ENCODE measurements at places on chromosomes 4 and X.

DNA sequence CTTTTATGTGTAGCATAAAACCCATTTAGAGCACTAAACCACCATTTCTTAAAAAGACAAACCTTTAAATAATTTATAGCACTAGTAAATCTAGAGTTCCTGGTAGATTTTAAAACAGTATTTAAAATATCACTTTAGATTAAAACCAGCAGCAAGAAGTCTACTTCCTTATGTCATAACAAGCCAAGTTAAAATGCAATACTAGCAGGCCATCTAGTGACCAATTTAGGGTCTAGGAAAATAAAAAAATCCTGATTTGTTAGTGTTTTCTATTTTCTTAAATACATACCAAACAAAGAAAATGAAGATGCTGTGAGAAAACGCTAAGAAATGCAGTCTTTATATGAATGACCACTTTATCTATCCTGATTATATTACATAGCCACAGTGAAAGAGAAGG lies 53.9 kb downstream of the PAPSS1 start:
- no peak for DNase-seq

DNA sequence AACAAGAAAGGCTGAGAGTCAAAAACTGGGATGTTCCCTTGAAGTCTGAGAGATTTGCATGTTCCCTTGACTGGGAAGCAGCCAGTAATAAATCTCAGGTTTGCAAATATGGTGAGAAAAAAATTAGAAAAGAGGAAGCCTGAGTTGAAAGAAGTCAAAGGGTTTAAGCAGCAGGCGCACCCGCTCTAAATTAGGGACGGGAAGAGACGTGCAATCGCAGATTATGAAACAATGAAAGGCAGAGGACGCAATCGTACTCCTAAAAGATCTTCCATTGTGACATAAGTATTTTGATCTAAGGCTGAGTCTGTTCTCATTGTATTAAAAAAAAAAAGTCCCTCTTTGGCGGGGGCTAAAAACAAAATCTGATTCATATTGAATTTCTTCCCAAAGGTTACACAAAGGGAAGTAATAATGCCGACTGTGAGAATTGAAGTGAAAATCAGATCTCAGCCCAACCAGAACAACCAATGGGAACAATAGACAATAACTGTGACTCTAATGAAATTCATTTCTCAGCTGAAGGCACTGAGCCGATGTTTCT lies 28.2 kb downstream of the SAT1 start:
- DNase-seq: peak; percentile 51

DNA sequence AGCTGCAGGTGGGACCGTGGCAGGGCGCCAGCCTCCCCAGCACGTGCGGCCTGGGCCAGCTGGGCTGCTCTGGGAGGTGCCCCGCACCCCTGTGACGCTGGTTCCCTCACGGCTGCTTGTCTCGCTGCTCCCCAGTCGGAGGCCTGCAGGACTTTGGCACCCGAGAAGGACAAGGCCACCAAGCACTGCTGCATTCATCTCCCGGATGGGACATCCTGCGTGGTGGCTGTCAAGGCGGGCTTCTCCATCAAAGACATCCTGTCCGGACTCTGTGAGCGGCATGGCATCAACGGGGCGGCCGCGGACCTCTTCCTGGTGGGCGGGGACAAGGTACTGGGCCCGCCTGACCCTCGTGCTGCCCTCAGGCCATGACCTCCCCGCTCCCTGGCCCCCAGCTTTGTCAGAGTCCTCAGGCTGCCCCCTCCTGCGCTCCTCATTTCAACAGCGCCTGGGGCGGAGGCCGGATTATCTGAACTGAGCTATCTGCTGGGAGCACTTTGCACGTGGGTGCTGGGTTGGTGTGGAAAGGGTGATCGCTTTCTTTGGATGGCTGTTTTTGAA lies 19.4 kb upstream of the HGFAC start:
- DNase-seq: no peak

DNA sequence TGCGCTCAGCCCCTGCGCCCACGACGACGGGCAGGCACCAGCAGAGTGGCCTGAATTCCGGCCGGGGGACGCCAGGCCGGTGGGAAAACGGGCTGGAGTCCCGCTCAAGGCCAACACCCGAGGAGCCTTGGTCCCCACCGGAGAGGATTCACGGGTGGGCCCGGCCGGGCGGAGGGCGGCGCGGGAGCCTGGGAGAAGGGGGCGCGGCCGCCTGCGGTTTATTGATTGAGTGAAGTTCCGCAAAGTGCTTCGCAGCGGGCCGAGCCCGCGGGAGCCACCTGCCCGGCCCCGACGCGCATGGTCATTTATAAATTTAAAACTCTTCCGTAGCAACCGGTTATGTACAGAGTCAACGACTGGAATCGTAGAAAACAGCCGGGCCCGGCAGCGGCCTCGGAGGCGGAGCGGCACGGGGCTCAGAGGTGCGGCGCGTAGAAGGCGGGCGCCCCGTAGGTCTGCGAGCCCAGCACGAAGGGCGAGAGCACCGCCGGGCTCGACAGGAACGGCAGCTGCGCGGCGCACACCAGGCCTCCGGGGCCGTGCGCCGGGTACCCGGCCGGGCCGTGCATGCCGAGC lies 3.6 kb downstream of the NKX1-1 start:
- DNase-seq: no peak

DNA sequence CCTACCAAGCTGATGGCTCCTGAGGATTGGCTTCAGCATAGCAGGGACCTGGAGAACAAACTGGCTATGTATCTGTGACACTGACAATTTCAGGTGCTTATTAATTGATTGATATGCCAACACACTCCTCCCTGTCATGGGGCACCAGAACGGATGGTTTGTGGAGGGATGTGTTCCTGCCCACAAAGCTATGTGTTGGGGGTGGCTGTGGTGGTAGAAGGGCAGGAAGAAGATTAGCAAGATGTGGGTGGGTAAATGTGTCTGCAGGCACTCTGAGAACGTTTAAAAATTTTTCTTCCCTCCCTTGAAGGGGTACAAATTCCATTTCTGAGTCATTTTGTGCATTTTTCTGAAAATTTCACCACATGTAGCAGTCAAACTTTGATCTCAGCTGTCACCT lies 55.0 kb upstream of the SCML1 start:
- no peak for DNase-seq

DNA sequence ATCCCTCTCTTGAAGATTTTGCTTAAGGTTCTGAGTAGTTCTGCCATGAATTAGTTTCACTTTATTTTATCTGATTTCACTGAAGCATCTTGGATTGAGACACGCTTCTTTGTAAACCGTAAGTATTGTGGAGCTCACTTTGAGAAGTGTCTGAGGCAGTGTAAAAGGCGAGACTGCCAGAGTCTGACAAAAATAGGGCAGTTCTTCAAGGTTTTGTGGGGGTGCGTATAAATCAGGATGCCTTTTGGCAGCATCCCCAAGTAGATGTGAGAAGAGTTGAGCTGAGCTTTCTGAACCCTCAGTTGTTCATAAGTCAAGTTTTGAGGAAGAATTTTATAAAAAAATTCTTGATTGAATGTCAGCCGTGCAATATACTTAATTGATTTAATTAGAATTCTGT lies 76.3 kb downstream of the RBPJ start:
- DNase-seq: no peak

DNA sequence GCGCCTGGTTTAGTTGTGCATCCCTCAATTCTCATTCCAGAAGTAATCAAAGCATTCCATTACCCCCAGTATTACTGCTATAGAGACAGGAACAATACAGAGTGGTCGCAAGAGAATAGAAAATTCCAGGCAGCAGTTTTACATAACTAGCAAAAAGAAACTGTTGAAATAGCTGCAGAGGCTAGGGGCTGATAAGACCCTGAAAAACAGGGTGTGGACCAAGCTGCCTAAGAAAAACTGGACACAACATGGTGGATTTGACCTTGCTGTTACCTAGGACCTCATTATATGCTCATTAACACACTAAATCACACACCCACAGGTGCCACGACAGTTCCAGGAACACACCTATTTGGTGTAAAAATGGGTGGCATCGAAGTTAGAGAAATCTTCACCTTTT lies 15.4 kb downstream of the EPGN start:
- no peak for DNase-seq

DNA sequence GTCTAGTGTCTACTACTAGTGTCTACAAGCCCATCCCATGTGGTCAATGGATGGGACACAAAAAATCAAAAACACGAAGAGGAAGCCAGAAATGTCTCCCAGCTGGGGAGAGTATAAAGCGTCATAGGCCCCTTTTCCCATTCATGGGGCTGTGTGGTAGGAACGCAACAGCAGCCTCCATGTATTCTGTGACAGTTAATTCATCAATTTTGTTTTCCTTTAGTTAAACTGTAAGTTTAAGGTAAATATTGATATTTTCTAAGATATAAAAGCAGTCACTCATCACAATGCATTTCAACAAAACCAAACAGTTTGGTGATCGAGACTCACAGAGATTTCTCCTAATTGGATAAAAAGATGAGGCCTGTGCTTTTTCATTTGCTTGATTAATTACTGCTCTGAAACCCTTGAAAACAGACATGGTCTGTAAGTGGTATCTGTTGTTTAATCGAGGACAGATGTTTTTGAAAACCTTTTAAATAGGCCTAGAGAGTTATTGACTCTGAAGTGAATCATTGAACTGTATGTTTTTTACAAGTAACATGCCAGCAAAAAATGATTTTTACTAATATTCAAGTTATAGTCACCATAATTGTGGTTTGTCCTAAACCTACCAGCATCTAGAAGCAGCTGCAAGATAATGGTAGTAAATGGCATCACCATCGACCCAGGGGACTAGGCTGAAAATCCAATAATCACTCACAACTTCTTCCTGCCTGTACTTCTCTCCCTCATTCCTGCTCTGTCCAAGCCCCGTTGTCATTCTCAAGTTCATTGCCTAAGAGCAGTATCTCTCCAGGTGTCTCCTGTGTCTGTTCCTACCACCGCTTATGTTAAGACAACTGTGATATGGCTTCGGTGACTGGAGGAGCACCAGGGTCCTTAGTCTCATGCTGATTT lies 87.7 kb upstream of the SHISA3 start:
- no peak for DNase-seq

DNA sequence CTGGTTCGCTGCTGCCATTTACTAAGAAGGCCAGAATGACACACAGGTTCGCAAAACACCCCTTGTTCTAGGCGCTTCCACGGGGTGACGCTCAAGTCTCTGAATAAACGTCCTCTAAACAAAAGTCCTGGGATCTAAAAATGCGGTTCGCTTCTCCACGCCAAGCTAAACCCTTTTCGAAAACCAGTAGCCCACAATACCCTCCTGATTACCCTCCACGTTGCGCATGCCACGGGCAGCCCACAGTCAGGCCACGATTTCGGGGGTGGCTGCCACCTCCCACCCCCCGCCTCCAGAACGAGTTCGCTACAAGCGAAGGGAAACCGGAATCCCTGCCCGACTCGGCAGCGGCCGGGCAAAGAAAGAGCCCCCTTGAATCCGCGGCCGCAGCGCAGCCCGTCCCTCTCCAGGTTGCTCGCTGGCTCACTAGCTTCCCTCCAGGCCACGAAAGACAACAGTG lies 423 bp downstream of the RPL39 start:
- peak; percentile 35 for DNase-seq

DNA sequence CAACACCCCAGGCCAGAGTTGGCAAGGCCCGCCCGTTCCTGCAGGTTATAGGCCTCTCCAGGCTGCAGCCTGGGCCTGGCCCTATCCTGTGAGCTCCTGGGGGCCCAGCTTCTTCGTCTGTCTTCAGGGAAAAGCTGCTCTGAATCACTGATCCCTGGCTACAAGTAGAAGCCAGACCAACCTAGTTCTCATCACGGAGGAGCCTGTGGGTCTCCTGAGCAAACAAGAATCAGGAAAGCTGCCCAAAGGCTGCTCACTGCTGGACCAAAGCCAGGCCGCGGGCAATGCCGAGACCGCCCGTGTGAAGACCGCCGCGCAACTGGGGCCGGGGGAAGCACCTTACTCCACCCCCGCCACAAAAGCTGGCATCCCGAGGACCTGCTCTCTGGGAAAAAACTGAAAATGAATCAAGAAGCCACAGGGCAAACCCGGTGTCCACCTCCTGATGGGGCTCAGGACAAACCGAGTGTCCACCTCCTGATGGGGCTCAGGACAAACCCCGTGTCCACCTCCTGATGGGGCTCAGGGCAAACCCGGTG lies 12.8 kb downstream of the CTBP1 start:
- no peak for DNase-seq

DNA sequence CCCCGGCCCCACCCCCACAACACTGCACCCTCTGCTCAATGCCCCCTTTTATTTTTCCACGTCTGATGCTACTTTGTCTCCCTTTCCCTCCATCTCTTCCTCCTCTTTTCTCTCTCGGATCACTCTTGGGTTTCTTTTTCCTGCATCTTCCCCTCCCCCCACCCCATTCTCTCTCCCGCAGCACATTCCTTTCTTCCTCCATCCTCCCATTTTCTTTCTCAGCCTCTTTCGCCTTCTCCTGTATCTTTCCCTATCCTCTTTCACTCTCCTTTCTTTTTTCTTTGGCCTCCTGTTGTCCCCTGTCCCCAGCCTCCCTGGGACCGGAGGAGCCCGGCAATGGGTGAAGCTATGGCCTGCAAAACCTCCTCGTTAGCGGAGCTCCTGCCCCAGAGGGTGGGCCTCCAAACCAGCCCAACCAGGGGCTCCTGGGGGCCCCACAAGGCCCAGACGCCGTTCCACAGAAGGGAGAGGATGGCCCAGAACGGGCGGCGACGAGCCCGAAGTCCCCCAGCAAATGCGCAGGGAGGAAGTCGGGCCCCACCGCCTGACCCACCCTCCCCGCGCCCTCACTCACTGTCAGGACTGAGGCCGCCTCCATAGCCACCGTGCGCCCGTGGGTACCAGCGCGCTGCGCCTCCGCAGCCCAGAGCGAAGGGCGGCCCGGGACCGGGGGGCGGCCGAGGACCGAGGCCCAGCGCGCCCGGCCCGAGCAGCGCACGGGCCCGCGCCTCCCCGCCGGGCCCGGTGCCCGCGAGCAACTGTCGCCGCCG lies 807 bp downstream of the HMX1 start:
- no peak for DNase-seq

DNA sequence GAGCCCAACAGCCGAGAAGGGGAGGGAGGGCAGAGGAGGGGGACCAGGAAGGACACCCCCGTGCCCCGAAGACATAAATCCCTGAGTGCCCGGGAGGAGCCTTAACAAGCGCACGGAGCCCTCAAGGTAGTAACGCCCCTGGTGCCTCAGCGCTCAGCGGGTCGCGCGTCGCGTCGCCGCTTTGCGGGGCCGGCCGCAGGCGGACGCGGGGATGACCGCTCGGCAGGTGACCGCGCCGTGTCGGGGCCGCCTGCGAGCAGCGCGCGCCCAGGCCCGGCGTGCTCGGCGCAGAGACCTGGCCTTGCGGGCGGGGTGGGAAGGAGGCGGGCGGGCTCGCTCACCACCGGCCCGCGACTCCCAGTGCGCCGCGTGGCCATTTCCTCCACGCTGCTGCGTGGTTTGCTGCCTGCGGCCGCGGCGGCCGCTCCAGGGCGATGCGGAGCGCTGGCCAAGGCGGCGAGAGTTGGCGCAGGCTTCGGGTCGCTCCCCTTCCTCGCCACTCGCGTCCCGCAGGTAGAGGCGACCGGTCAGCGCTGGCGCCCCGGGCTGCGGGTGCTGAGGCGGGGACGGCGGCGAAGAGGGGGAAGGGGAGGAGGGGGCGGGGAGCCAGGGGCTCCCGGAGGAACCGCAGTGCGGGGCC lies 632 bp downstream of the CCSER1 start:
- no peak for DNase-seq

GRCh38 chrX:425056-425455 lies 38.3 kb upstream of the PPP2R3B start:
- no peak for DNase-seq

Measured in Ammon's horn (tissue), 1 donor.